ENCODE measurements at places on chromosomes 1 and 21.

GRCh38 chr21:39386899-39387298 is 38.0 kb upstream of the HMGN1 start:
- no peak for DNase-seq

DNA sequence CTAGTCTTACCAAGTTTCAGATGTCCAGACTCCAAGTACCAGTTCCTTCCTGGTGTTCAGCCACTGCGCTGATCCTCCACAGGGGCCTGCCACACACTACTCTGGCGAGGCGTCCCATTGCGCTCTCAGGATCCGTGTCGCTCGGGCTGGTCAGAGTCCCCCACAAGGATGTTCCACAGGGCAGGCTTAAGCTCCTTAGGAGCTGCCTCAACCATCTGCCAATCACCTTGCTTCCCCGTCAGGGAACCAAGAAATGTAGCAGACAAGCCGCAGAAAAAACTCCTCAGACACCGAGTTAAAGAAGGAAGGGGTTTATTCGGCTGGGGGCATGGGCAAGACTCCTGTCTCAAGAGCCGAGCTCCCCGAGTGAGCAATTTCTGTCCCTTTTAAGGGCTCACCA is 9.8 kb downstream of the OR2W3 start:
- DNase-seq, result no peak

GRCh38 chr1:208211921-208212843 is 32.0 kb downstream of the PLXNA2 start:
- DNase-seq, result no peak

- DNase-seq, result no peak
These were observed 164.5 kb upstream of the UBE2U start for GRCh38 chr1:64038965-64039364.

GRCh38 chr1:173733912-173734311 is 19.1 kb downstream of the KLHL20 start:
- no peak for DNase-seq

DNA sequence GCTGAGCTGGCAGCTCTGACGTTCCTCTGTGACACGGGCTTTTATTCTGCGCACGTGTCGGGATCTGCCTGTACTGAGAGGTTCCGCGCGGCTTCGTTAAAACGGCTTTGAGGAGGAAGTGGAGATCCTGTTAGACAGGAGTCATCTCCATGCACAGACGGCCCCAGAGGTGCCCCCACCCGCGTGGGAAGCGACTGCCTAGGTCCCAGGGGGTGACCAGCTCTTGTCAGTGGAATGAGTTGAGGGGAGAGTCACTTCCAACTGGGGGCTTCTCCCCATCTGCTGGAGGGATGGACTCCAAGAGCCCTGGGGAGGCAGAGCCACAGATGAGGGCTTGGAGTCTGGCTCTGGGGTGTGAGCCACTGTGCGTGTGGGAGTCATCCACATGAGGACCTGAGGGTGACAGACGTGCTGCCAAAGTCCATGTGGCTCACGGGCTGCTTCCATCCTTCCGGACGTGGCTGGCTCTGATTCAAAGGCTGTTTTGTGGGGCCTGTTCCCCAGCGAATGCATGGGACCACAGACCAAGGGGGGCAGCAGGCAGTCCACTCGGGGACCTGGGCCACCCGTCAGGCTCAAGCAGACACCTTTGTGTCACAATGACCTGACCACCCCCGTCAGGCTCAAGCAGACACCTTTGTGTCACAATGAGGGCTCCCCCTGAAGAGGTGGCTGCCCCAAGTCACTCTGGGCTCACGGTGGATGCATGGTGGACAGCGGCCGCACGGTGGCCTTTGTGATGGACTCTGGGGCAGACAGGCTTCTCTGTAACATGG is 26.8 kb downstream of the PTTG1IP start:
- DNase-seq, result no peak

- no peak for DNase-seq
These were observed 54.6 kb downstream of the CASQ2 start for GRCh38 chr1:115713906-115714305.

- no peak for DNase-seq
These were observed 31.6 kb upstream of the IL20 start for GRCh38 chr1:206833801-206834200.

DNA sequence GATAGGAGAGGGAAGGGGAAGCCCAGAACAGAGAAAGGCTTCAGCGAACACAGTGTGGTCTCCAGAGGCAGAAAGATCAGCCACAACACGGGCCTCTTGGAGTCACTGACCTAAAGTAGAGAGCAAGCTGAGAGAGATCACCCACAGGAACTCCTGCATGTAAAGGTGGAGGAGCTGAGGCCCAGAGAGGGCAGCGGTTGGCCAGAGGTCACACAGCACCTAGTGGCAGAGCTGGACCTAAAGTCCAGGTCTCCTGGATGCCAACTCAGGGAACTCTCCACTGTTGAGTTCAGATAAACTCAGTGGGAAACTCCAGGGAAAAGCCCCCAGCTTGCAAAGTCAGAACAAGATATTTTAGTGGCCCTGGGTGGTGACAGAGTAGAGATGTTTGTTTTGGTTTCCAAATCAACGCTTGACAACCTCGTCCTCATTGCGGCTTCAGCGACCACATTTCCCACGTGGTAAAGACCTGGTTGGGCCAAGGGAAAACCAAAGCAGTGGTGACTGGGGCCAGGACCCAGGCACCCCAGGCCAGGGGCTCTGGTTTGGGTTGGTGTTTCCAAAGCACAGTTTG is 4.6 kb downstream of the IFFO2 start:
- DNase-seq, result no peak

DNA sequence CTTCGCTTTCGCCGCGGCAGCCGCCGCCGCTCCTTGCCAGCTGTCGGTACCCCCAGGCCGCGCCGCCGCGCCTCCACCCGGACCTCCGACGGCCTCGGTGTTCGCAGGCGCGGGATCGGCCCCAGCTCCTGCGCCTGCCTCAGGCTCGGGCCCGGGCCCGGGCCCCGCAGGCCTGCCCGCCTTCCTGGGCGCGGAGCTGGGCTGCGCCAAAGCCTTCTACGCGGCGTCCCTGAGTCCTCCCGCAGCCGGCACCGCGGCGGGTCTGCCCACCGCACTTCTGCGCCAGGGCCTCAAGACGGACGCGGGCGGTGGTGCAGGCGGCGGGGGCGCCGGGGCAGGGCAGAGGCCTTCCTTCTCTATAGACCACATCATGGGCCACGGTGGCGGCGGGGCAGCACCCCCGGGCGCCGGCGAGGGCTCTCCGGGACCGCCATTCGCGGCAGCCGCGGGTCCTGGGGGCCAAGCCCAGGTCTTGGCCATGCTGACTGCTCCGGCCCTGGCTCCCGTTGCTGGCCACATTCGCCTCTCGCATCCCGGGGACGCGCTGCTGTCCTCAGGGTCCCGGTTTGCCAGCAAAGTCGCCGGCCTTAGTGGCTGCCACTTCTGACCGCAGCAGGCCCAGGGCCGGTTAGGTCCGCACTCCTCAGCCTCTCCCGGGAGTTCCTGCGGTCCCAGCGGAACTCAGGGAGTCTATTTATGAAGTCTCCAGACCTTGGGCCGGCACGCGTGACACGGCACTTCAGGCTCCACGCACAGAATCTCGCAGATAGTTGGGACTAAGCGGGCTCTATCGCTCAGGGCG is 1.4 kb downstream of the FOXD2 start:
- DNase-seq, result no peak

GRCh38 chr1:220999872-221000863 is 120.9 kb downstream of the HLX start:
- no peak for DNase-seq

DNA sequence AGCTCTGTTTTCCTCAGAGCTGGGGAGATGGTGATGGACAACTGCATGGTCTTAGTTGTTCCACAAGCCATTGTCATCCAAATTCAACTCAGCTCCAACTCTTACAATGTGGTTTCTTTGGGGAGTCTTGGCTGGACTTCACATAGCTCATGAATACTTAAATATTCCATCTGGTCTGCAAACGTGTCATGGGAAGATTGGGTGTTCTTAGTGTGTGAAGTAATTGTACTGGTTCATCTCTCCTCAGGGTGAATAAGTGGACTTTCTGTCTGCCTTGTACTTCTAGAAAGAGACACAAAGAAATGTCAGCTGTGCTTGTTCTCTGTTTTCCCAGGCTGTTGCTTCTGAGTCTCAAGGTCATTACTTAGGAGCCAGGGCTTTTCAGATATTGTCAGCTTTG is 106.6 kb downstream of the VPS13D start:
- DNase-seq, result no peak

- no peak for DNase-seq
These were observed 29.6 kb downstream of the KIAA0040 start for GRCh38 chr1:175162955-175163354.

DNA sequence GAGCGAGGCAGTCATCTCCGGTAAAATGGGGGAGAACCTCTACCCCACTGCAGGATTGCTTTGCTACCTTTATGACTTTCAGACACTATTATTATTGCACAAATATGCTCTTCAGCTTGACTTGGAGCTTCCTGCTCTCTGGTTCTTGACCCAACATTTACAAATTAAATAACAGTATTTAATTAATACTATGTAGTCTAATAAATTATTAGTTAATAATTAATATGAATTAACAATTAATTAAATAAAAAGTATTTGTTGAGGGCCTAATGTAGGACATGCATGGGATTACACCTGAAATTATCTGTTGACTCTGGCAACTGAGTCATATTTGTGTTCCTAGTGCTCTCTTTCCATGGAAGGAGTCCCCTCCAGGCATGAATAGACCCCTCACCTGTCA is 359.9 kb downstream of the SIPA1L2 start:
- DNase-seq, result no peak

- DNase-seq, result no peak
These were observed 26.1 kb downstream of the MAN1C1 start for GRCh38 chr1:25642574-25643108.

- no peak for DNase-seq
These were observed 49.0 kb downstream of the B3GALT5 start for GRCh38 chr21:39661740-39662139.

DNA sequence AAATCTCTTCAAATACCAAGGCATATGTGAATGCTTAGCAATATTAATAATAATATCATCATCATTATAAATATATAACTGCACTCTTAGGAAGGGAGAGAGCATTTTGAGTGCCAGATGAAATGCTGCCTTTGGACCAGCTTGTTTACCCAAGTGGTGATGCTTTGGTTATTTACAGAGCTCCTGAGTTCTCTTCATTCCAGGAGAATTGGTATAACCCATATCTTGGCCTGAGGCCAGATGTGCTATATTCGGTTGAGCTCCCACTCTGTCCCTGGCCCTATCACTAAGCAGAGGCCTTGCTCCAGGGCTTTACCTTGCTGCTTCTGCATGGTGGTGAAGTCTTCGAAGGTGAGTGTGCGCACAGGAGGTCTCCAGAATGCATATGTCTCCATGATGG is 89.4 kb downstream of the TBX15 start:
- no peak for DNase-seq

- DNase-seq, result no peak
These were observed 106.2 kb downstream of the DHRS3 start for GRCh38 chr1:12511516-12512468.

GRCh38 chr1:202018468-202019234 is 8.3 kb downstream of the ELF3 start:
- DNase-seq, result no peak

DNA sequence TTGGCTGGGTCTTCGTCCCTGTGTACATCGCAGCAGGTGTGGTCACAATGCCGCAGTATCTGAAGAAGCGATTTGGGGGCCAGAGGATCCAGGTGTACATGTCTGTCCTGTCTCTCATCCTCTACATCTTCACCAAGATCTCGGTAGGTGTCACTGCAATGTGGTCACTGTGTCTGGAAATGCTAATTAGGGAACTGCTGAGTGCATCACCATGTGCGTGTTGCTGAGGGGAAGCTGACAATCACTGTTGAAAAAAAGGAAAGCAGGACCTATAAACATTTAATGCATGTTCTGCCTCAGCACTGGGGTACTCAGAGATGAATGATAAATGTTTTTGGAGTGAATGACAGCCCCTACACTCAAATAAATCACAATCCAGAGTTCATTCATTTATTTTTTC is 6.8 kb downstream of the SLC5A9 start:
- no peak for DNase-seq

- no peak for DNase-seq
These were observed 29.6 kb upstream of the SLAMF9 start for GRCh38 chr1:159983681-159984080.

DNA sequence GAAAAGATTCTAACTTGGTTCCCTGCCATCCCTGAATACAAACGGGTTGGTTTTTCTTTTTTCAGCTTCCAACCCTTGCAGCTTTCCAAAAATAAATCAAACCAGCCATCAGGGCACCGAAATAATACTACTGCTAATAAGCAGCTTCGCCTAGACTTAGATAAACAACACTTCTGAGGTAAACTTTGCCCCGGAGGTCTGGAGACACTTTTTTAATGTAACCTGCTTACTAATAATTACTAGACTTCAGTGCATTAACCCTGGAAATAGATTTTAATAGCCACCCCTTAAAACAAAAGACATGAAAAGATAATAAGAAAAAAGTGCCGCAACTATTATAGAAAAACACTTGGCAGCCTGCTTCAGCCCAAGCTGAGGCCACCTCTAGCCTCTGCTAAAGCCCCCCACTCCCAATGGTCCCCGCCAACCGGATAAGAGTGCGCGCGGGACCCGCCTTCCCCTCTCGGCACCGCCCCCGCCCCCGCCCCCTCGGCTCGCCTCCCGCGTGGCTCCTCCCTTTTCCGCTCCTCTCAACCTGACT is 405 bp upstream of the GADD45A start:
- no peak for DNase-seq

- no peak for DNase-seq
These were observed 20.6 kb downstream of the IPO9 start for GRCh38 chr1:201849372-201850052.

DNA sequence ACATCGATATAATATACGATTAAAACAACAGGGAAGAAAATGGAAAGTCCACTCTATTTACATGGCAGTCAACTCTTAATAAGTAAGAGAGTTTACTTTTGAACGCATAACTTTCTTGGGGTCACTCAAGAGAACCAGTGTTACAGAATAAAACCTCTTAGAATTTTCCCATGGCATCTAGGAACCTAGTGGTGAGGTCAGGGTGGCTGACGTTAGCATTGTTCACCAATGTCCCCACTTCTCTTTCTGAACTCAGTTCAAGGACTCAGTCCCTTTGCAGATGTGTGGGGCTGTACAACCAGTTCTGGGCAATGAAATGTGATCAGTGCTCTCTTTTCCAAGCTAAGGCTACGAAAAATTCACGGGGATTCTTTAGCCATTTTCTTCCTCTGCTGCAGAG is 2.6 kb upstream of the RNF2 start:
- no peak for DNase-seq
